Stimulated activated CD8-positive, alpha-beta memory T cell treated with anti-CD3 and anti-CD28 coated beads, Interleukin-4, amount 100 ng/mL, for 4 hours (primary cell): ENCODE measurements at places on chromosomes 2 and 18.

- DNase-seq, result no peak
These were observed 493 bp downstream of the FN1 start for GRCh38 chr2:215435280-215435869.

GRCh38 chr2:205902041-205902899 is 183.7 kb downstream of the INO80D start:
- DNase-seq, result no peak

- no peak for DNase-seq
These were observed at the start of gene C1GALT1C1L for GRCh38 chr2:43676322-43677050. Gene C1GALT1C1L, minus strand, starts transcription at chr2:43676429. Its CDS starts 107 bp downstream, at chr2:43676322.

DNA sequence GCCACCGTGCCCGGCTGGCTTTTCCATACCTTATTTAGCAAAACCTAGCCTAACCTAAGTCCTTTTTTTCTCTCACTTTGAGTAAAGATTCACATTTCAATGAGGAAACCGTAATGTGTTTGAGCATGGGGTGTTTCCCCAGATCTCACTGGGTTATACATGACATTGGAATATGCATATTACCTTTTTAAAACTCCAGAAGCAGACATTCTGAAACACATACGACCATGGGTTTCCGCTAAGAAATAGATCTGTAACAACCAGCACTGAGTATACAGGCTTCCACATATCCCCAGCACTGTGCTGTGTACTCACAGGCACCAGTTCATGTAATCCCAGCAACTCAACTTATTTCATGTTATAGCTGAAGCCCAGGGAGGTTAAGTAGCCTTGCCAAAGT is 41.0 kb upstream of the FOSL2 start:
- no peak for DNase-seq

- no peak for DNase-seq
These were observed 254.1 kb upstream of the RASGRP3 start for GRCh38 chr2:33222309-33222708.

DNA sequence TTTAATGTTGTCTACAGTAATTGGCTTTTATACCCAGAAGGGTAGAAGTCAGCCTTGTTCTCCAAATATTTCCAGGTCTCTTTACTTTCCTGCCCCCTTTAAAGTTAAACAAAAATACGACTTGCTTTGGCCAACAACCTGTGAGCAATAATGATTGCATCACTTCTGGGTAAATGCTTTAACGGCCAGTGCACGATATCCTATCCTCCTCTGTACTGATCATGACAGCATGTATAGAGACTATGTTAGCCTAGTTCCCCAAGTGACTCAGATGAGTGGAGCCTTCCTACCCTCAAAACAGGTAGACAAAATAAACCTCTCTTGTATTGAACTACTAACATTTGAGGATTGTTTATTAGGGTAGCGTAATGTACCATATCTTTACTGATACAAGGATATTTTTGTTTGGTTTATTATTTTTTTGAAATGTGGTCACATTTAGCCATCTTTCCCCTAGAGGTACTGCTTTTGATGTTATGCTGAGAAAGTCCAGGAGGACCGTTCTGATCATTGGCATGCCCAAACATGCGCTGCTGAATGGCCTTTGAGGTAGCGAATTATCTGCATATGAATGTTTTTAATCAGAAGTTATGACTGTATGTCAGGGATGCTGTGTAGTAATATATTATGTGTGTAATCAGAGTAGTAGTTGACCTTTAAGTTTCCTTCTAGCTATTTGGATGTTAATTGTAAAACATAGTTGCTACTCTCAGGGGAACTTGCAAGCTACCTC is 262.6 kb upstream of the DCC start:
- DNase-seq, result no peak

DNA sequence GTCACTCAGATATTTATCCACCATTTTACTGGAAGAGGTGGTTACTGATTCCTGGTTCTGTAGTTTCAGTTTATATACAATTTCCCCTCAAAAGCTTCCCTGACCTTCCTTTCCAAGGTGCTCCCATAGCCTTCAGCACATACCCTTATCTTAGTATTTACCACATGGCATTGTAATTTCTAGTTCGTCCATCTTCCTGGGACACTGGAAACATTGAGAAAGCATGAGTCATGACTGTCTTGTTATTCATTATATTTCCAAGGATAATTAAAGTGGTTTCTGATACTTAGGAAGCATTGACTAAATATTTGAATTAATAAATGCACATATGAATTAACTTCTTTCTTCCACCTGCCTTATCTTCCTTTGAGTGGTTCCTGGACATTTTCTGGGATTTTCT is 203.8 kb downstream of the ETAA1 start:
- DNase-seq, result no peak

DNA sequence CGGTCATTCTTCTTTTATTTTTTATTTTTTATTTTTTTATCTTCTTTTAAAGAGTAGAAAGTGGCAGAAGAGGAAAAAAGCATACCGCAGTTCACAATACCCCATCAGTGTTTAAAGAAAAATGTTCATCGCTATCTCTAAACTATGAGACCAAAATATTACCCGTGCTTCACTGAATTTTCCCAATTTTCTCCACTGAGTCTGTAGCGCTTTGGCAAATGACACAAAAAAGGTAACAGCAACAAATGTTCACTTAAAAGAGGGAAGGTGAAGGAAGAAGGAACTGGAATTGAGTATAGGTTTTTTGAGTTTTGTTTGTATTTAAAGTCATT is 15.1 kb upstream of the RIOK3 start:
- DNase-seq, result no peak

DNA sequence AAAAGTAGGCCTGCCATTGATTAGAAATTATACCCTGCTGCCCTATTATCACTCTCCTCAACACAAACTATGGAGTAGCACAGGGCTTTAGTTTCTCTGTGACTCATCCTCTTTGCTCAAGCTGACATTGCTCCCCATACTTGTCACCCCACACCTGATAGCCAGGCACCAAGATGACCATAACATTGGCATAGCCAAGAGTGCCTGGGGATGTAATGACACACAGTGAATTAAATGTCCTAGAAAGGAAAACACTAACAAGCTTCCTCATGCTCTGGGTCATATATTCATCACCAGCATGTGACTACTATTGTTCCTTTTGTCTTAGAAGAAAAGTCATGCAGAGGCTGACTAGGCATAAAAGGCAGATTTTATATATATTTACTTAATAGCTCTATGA is 137.8 kb upstream of the RND3 start:
- DNase-seq, result no peak

- DNase-seq, result no peak
These were observed 358.5 kb downstream of the ALK start for GRCh38 chr2:29562896-29563295.

DNA sequence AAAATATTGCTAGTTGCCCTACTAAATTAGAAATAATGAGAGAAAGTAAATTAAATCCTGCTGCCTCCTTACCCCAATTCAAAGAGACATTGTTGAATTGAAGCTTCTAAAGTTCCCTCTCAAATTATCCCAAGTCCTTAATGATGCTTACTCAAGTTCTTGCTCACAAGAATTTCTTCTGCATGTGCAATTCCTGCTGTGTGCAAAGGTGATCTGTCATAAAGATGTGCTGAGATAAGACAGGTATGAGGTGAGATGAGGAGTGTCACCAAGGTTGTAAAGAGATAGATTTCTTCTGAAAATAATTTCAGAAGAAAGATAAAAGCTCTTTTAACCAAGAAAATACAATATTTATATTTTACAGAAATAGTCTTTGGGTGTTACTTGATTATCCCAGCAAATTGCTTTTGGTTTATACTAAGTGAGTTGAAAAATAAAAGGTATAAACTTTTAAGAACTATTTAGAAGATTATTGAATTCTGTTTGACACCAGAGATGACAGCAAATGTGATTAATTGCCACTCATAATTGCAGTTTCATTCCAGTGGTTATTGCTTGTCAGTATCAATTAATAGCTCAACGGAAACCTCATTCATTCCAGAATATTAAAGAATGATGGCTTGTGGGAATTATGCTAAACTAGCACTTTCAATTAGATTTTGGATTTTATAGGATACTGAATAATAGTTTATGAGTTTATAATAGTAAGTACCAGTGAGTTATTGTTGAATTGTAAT is 674.3 kb downstream of the STK39 start:
- DNase-seq, result no peak

- no peak for DNase-seq
These were observed 94.8 kb upstream of the ITGB6 start for GRCh38 chr2:160294889-160295288.

GRCh38 chr2:233037078-233037477 is 4.6 kb downstream of the NEU2 start:
- no peak for DNase-seq

- no peak for DNase-seq
These were observed 46.0 kb downstream of the ACAA2 start for GRCh38 chr18:49767111-49768050.

DNA sequence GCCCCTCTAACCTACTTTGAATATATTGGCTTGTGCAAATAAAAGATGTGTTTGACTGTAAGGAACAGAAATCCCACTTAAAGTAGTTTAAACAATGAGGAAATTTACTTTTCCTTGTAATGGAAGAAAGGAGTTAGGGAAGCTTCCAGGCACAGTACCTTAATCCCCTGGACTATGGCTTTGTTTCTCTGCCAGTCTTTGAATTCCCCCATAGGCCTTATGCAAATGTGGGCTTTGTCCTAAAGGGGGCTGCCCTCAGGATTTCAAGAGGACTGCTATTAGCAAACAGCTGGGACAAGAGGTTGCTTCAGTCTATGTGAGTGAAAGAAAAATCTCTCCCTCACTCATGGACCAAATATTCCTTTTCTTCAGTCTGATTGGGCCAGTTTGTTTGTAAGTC is 255.1 kb upstream of the THSD7B start:
- no peak for DNase-seq

DNA sequence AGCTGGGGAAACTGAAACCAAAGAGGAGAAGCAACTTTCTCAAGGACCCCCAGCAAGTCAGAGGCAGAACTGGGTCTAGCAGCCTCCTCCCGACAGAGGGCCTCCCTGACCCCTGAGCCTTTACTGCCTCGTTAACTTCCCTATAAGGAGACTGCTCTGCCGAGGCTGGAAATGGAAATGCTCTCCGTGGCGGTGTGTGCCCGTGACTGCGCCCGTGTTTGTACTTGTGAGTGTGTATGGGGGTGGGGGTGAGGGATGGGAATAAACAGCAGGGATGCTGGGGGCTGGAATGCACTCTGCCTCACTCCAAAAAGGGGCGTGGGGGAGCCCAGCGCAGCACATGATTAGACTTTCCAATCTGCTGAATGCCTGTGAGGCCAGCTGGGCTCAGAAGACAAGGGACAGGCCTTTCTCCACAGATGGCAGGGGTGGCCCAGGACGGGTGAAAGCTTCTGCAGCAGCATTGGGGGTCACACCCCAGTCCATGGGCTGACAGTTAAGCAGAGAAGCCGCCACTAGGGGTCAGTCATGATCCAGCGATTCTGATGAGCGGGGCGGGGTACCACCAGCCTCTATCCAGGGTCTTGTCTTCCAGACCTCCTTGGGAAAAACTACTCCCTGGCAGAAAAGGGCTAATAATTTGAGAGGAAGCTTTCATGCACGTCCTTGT is 26.8 kb downstream of the MPHOSPH10 start:
- peak; percentile 13 for DNase-seq
